Left ventricle myocardium inferior (tissue), 1 donor: ENCODE measurements at places on chromosomes 2 and 18. TPM values are rescaled to one million over a fixed set of nuclear protein-coding genes. Genes with fewer than 3 reads are reported as not detected.

CNDP1 gene
- not detected for total RNA-seq

DRC1 gene
- not detected for total RNA-seq

DNAJB2 gene
- 77.5 TPM for total RNA-seq

AP1S3 gene
- total RNA-seq: 0.47 TPM

FBXO36 gene
- 0.58 TPM for total RNA-seq

UGT1A4 gene
- total RNA-seq: not detected

POTEC gene
- total RNA-seq: not detected

- H3K4me1 ChIP-seq: no peaks in the 10 kb centered on the region
- no peaks in the 10 kb centered on the region for H3K36me3 ChIP-seq
- no peak for DNase-seq
- peaks cover 90% of the 10 kb centered on the region for H3K27me3 ChIP-seq
Observed at GRCh38 chr2:232396683-232397082, 10.0 kb upstream of the ALPG start.

GRCh38 chr2:115248066-115248465 lies 805.6 kb downstream of the DPP10 start:
- H3K4me3 ChIP-seq: no peak overlapping the region
- H3K36me3 ChIP-seq: no peaks in the 10 kb centered on the region
- H3K4me1 ChIP-seq: no peaks in the 10 kb centered on the region
- H3K27me3 ChIP-seq: no peaks in the 10 kb centered on the region
- H3K27ac ChIP-seq: no peak overlapping the region

DNA sequence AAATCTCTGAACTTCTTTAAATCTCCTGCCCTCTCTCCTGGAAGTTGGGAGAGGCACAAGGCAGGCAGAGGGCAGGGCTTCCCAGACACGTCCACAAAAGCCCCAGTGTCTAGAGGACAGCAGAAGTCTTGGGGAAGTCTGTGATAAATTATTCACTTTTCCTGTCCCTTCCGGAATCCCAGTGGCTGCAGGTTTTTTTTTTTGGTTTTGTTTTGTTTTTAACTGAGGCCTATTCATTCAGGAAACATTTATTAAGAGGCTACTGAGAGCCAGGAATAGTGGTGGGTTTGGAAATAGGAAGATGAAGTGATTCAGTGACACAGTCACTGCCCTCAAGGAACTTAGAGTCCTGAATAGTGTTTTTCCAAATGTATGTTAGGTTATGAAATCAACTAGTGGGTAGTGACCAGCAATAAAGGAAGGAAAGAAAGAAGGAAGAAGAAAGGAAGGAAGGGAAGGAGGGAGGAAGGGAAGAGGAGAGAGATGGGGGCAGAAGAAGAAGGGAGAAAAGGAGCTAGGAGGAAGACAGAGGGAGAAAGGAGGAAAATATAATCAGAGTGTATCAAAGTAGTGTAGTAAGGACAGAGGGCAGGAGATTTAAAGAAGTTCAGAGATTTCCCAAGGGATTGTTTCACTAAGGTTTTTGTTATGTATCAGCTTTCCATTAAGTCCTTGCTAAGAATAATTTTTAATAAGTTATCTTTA lies 98.9 kb upstream of the ZFP36L2 start:
- peak overlapping the region; percentile 93 for H3K27ac ChIP-seq
- no peak overlapping the region for H3K4me3 ChIP-seq
- no peaks in the 10 kb centered on the region for H3K27me3 ChIP-seq

- no peak overlapping the region for H3K27ac ChIP-seq
- H3K4me3 ChIP-seq: no peak overlapping the region
- DNase-seq: no peak
- H3K27me3 ChIP-seq: peaks cover 6% of the 10 kb centered on the region
- peaks cover 36% of the 10 kb centered on the region for H3K4me1 ChIP-seq
Observed at GRCh38 chr2:1682181-1682440, 62.2 kb downstream of the PXDN start.

DNA sequence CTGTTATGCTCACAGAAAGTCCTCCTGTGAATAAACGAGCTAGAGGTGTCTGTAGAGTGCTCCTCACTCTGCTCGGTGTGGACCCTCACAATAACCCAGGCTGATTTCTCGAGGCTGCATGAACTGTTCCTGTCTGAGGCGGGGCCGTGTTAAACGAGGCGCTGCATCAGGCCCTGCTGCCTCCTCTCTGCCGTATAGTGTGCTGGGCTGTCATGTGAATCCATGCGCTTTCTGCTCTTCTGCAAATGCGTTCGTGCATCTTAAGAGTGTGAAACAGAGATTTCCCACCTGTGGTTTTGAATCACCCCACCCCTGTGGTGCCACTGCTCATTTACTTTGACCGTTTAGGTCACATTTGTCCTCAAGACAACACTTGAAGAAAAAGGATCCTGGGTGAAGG lies 26.2 kb downstream of the TRAF3IP1 start:
- no peaks in the 10 kb centered on the region for H3K27me3 ChIP-seq
- H3K4me1 ChIP-seq: no peaks in the 10 kb centered on the region
- H3K27ac ChIP-seq: peak overlapping the region; percentile 50

- no peaks in the 10 kb centered on the region for H3K36me3 ChIP-seq
- H3K27me3 ChIP-seq: no peaks in the 10 kb centered on the region
- no peaks in the 10 kb centered on the region for H3K4me1 ChIP-seq
- H3K4me3 ChIP-seq: no peak overlapping the region
Observed at GRCh38 chr2:12897181-12897580, 180.4 kb downstream of the TRIB2 start.

DNA sequence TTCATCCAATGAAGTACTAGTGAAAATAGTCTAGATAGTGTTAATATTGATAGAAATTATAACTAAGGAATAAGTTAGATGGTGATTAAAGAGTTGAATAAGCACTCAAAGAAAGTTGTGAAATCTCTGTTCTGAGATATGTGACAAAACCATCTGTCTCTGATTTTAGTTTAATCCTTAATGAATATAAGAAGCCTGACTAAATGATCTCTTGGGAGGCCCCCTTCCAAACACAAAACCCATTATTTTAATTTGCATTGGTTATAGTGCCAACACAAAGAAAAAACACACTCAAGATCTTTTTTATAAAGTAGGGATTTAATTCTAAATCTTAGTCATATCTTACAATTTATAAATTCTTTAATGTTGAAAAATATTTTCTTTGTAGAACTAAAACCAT lies 34.0 kb downstream of the SCN2A start:
- DNase-seq: no peak
- H3K4me3 ChIP-seq: no peak overlapping the region
- H3K27me3 ChIP-seq: no peaks in the 10 kb centered on the region
- no peaks in the 10 kb centered on the region for H3K36me3 ChIP-seq

DNA sequence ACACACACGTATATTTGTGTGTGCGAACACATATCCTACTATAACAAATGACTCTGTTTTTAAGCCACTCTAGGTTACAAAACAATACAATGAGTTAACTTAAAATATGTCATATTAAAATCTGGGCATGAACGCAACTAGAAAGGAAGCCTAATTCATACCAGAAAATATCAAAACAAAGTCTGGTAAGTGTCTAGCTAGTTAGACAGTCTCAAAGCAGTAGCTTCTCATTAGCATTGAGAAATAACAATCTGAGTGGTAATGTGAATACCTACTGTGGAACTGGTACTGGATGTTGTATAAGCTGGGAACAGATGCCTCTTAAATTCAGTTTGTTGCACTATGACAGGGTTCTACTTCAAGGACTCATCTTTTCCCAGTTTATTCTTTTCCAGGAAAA lies 32.5 kb upstream of the WIPF1 start:
- H3K4me3 ChIP-seq: no peak overlapping the region
- H3K27ac ChIP-seq: no peak overlapping the region
- H3K27me3 ChIP-seq: no peaks in the 10 kb centered on the region
- peaks cover 44% of the 10 kb centered on the region for H3K4me1 ChIP-seq
- no peak for DNase-seq
- H3K36me3 ChIP-seq: no peaks in the 10 kb centered on the region

GRCh38 chr2:36482576-36483214 lies 115.3 kb downstream of the FEZ2 start:
- no peak overlapping the region for H3K4me3 ChIP-seq
- H3K4me1 ChIP-seq: peaks cover 63% of the 10 kb centered on the region
- DNase-seq: no peak

DNA sequence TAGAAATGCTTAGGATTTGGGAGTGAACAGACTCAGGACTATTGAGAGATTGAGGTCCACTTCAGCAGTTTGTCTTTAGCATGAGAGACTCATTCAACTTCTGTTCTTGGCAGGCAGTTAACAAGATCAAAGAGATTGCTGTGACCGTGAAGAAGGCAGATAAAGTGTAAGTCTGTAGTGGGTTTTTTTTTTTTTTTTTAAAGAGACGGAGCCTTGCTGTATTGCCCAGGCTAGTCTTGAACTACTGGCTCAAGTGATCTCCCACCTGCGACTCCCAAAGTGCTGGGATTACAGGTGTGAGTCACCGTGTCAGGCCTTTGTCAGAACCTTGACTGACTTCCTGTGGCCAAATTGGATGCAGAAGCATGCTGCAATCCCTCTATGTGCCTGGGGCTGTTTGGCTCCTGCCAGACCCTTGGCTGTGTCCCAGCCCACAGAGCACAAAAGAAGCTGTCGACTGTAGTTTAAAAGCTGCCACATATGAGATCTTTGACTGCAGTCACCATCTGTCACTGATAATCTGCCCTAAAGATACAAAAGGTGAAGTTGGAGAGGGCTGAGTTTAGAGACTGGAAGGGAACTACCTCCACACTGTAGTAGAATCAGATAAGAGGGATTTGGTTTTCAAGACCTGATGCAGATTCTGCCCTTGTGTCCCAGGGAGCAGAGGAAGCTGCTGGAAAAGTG lies 9.9 kb downstream of the CCT7 start:
- H3K4me1 ChIP-seq: peaks cover 26% of the 10 kb centered on the region
- H3K4me3 ChIP-seq: no peak overlapping the region
- no peak for DNase-seq
- H3K36me3 ChIP-seq: peaks cover 98% of the 10 kb centered on the region
- H3K27me3 ChIP-seq: no peaks in the 10 kb centered on the region
- no peak overlapping the region for H3K27ac ChIP-seq
